CD4-positive, alpha-beta T cell treated with Interleukin-6 at 100 ng/mL for 8 hours (primary cell): ENCODE measurements at places on chromosomes 7 and 10.

DNA sequence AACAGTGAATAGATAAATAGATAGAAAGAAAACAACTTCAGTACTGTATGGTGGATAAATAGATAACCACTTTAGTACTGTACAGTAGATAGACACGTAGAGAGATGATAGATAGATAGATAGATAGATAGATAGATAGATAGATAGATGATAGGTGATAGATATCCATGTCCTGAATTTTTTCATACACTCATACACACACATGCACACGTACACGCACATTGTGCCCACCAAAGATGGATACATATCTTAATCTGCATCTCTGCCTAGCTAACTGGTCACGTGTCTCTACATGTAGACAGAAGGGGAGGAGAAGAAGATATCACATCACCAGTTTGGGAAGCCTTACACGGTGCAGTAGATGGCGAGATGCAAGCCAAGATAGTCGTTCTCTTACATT lies 99.2 kb downstream of the ARID5B start:
- DNase-seq = no peak

- no peak for DNase-seq
Observed at GRCh38 chr10:99787782-99788445, 5.5 kb downstream of the ABCC2 start.

GRCh38 chr10:68752711-68753350 lies 31.8 kb downstream of the CCAR1 start:
- no peak for DNase-seq

DNA sequence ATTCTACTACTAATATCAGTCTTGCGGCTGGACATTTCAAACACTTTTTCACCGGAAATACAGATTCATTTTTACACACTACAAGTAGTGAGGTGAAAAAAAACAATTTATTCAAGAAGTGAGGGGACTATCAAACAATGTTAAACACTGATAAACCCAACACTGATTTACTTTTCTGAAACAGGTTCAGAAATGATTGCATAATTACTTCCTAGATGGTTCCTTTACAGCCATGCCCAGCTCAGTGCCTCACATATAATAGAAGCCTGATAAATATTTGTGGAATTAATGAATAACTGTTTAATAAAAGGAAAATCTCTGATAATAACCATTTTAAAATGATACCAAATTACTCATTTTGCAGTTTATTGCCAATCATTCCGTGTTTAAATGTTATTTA lies 34.6 kb downstream of the FRA10AC1 start:
- no peak for DNase-seq

DNA sequence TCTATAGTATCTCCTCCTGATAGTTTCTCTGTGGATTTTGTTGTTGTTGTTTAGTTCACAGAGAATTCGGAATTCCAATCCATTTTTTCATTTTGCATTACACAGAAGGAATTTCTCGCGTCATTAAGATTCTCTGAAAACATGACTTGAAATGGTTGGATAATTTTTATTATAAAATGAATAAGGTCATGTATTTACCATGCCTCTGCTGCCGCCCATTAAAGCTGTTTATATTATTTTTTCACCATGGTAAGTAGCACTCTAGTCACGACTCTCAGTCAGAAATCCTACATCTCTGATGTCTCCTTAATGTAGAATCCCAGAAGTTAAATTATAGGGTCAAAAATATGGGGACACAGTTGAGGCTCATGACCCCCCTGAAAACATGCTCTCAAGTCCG lies 19.1 kb downstream of the SFMBT2 start:
- no peak for DNase-seq

GRCh38 chr7:151123822-151124464 lies 37.7 kb downstream of the AGAP3 start:
- DNase-seq = peak; percentile 79

DNA sequence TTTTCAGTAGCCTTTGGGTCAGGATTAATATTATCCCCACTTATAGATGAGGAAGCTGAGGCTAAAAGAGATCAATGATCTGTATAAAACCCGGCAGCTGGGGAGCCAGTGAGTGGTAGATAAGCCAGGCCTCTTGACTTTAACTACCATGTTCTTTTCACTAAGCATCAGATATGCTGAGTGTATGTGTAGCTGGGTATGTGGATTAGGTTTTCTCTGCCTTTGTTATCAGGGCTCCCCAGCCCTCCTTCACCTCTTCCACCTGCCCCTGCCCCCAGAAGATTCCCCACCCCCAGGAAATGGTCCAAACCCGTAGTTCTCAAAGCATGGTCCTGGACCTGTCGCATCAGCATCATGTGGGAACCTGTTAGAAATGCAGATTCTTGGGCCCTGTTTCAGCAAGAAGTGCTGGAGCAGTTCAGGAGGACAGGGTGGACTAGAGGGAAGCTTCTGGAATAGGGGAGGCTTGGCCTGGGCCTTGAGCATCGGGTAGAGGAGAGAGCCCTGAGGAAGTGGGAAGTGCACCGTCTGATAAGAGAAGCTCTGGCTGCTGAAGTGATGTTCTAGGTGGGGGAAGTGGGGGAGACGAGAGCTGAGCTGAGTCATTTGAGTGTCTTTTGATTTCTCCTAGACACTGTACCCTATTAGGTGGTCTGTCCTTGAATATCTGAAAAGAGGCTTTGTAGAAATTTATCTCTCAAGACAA lies 101.3 kb downstream of the HIF1AN start:
- no peak for DNase-seq
